A549 (cell line): ENCODE measurements at places on chromosomes 12 and 14. TPM values are rescaled to one million over a fixed set of nuclear protein-coding genes. Genes with fewer than 3 reads are reported as not detected.

TMTC1 gene
- 0.04 TPM in 2 of 3 replicates, not detected in the other for polyA plus RNA-seq

DNA sequence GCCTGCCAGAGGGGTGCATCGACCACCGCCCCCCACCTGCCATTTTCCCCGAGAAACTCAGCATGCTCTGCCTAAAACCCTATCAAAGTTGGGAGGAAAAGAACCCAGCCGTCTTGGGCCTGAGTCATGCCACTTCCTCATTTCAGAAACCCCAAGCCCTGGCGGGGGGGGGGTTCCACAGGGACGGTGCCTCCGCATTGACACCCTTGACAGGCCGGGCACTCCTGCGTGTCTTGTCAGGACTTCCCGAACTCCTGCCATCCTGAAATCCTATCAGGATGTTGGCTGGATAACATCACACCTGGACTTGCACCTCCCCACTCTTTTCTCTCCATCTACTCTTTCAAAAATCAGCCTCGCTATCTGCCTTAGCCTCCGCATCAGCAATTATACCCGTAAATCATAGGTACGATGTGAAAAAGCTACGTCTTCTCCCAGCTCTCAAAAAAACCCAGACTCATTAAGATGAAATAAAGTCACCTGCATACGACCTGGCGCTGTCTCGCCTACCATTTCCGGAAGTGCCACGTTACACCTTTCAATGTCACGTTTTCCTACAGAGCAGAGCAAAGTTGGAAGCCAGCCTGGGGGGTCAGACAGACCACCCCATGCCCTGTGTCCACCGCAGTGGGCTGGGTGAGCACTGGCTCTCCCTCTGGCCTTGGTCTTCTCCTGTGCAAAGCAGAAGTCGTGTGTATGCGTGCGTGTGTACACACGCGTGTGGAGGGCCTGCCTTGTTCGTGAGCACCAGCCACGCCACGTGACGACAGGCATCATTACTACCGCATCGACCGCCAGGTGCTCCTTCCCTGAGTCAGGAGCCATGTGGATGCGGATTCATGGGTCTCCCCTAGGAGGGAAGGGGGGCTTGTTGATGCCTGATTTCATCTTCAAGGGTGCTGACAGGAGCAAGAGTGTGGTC lies 96.7 kb downstream of the RFLNA start:
- peak; percentile 64 for DNase-seq

GRCh38 chr12:65662590-65662989 lies 161.7 kb upstream of the HMGA2 start:
- no peak for DNase-seq

DNA sequence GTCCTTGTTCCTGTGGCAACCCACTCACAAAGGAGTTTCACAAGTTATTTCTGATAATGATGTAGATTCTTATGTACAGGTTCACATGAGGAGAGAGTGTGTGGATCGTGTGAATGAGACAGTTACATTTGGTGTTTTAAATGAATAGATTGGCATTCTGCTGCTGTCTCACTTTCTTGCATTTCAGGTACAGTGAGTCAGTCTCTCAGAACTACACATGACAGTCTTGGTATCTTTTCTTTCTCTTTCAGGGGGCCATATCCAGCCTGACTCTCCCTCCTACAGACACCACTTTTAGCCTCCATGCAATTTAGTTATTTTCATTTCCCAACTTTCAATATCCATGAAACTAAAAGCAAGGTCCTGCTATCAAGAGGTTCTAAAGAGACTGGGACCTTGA lies 19.9 kb upstream of the TMTC2 start:
- no peak for DNase-seq

RPL10L gene
- polyA plus RNA-seq = not detected in 3 replicates
